ENCODE measurements at places on chromosomes 3 and 15.

- DNase-seq: peak; percentile 71
These were observed 78.3 kb upstream of the PPP2R3A start for GRCh38 chr3:135887220-135887619.

DNA sequence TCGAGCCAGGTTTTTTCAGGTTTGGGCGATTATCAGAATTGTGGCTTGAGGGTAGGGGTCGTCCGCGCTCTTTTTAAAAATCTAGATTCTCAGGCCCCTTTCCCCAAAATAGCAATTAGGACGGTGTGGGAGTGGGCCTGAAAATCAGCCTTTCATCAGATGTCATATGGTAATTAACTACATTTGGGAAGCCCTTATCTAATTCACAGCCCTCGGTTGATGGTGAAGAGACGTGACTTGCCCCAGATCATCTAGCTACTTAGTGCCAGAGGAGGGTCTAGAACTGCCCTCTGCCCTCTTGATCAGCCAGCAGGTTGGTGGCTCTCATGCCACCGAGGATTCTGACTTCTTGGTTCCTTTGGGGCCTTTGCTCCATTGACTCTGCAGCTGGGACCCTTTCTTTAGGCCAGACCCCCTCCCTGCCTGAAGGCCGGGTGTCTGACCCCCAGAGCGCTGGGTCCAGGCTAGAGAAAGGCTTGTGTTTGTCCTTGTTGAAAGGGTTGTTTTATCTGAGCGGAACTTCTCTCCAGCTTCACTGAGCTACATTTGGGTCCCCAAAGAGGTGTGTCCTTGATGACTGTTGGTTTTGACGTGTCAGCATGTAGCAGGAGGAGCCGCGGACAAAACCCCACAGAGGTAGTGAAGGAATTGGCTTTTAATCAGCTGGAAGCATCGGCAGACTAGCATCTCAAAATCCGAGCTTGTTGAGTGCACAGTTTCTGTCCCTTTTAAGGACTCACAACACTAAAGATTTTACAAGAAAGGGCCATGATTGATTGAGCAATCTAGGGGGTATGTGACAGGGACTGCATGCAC is 857 bp downstream of the AEN start:
- no peak for DNase-seq

- DNase-seq: no peak
These were observed 612.2 kb downstream of the RBMS3 start for GRCh38 chr3:29892976-29893554.

DNA sequence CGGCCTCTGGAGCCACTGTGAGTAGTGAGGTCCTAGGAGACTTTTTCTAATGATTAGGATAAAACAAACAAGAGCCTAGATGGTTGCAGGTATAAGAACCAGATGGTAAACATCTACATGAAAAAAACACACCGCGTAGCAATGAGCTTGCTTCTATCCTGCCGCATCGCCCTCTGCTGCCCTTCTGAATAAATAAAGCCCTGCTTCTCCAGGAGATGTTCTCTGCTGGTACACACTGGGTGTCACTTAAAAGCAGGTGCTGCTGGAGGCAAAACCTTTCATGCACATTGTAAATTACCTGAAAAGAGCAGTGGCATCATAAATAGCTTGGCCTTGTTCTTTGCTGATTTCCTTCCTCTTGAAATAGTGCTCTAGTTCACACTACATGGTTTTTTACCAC is 164.4 kb upstream of the TOPAZ1 start:
- no peak for DNase-seq

- DNase-seq: no peak
These were observed 395.8 kb downstream of the CACNA2D3 start for GRCh38 chr3:54518011-54518675.

GRCh38 chr15:22930782-22931484 is 49.2 kb downstream of the CYFIP1 start:
- no peak for DNase-seq

DNA sequence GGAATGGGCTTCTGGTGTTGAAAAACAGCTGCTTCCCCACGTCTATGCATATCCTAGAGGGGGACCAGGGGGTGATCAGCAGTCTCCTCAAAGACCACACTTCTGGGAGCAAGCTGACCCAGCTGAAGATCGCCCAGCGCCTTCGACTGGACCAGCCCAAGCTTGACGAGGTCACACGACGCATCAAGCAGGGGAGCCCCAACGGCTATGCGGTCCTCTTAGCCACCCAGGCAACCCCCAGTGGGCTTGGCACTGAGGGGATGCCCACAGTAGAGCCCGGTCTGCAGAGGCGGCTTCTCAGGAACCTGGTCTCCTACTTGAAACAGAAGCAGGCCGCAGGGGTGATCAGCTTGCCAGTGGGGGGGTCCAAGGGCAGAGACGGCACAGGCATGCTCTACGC is 2.5 kb downstream of the RBM15B start:
- no peak for DNase-seq

DNA sequence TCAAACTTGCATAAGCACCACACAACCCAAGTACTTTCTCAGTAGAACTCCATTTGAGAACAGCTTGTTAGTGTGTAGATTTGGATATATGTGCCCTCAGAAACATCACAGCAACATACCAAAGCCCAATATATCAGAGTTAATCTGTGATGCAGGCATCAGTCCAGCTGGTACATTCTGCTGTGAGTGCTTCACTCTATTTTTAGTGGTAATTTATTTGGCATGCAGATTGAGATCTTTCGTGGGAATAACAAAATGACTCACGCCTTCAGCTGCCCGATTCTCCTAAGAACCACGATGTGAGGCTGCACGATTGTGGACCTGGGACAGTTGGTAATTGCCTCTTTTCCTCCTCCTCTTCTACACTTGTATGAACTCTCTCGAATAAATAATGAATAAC is 730.7 kb downstream of the SQOR start:
- DNase-seq: no peak

- DNase-seq: no peak
These were observed 160.7 kb downstream of the STAC start for GRCh38 chr3:36540888-36541518.

- DNase-seq: no peak
These were observed 2.3 kb downstream of the SH3BP5 start for GRCh38 chr3:15330031-15330596.

DNA sequence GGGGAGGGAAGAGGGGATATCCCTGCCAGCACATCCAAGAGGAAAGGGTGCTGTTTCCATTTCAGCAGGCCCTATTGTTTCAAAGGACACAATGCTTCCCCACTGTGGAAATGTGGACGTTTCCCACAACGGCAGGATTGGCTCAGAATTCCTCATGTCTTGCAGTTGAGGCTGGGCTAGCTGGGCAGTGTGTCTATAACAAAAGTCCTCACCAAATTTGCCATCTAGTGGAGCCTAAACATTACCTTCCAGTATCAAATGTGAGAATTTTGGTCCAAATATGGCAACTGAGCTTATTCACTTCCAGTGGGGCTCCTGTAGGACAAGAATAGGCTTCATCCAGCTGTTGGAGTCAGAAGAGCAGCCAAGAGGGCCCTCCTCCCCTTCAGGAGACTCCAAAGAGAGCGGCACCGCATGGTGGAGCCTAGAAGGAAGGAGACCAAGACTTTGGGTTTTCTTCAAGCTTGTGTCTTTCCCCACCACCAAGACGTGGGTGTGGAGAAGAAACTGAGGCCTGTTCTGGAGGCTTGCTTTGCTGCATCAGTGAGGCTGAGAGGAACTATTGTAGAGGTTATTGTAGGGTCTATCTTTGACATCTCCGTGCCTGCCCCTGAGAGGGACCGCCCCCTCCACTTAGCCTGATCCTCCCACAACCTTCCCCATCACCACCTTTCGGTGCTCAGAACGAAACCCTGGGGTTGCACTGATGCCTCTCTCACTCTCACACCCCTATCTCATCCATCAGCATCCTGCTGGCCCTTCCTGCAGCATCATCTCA is 45.3 kb upstream of the SLCO2A1 start:
- DNase-seq: no peak

DNA sequence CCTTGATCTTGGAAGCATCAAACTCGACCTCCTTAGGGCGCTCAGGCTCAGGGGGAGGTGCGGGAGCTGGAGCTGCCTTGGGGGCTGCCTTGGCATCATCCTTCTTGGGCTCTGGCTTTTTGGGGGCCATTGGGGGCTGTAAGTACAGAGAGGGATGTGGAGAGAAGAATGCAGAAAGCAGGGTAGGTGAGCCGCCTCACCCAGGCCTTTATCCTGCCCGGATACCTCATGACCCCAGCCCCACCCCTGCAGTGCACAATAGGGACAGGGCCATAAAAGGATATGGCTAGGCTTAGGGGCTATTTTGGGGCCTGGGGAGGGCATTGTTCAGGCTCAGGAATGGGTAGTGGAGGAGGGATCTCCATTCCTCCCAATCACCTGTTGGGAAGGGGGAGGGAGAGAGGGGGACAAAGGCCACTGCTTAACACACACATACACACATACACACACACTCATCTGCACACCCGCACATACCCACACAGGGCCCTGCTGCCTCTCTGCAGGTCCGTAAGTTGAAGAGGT is at the start of gene MYL3:
MYL3 (minus strand) TSS at position 184 of the 522 bp plus-strand sequence; CDS start at position 130, 54 bp downstream.
- DNase-seq: no peak

- DNase-seq: no peak
These were observed 41.8 kb upstream of the MRPL3 start for GRCh38 chr3:131544557-131544956.

- peak; percentile 42 for DNase-seq
These were observed 137.4 kb downstream of the TBC1D5 start for GRCh38 chr3:17605032-17605431.

DNA sequence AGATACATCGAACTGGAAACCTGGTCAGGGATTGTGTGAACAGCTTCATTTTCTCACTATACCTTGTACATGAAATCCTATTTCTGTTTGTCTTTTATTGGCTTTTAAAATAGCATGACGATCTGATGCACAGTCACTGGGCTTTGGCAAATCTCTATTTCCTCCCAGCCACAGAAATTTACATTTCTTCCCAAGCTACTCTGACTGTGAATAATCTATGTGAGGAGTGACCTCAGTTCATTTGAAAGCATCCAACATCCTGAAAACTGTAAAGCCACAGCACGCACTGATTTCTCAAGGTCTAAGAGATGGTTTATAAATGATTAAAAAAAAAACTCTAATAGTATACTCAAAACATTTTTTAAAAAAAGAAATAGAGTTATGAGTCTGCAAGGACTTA is 450.3 kb downstream of the IL5RA start:
- no peak for DNase-seq

DNA sequence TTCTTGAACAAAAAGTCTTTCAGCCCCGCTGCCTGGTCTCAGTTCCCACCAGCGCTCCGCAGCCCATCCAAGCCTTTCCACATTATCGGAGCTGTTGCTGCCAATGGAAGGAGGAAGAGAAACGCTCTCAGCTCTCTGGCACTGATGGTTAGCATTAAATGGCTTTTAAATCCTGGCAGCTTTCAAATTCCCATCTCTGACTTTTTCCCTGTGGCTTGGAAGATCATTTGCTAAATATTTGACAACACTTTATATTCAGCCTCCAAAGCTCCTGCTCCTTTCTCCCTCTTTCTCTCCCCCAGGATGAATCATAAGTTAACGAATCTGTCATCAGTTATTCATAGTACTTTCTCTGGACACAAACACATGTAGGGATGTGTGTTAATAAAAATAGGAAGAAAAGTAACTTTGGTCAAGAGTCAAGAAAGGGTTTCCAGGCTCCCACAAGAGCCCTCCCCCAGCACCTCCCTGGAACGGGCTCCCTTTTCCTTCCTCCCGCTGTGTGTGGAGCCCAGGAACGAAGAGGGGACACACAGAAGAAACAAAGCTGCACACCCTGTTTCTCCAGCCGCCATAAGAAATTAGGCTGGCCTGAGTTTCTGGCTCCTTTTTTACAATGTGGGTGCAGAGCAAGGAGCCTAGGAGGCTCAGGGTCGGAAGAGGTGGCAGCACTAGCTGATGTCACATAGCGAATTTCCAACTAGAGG is 47.6 kb upstream of the TSEN2 start:
- no peak for DNase-seq

DNA sequence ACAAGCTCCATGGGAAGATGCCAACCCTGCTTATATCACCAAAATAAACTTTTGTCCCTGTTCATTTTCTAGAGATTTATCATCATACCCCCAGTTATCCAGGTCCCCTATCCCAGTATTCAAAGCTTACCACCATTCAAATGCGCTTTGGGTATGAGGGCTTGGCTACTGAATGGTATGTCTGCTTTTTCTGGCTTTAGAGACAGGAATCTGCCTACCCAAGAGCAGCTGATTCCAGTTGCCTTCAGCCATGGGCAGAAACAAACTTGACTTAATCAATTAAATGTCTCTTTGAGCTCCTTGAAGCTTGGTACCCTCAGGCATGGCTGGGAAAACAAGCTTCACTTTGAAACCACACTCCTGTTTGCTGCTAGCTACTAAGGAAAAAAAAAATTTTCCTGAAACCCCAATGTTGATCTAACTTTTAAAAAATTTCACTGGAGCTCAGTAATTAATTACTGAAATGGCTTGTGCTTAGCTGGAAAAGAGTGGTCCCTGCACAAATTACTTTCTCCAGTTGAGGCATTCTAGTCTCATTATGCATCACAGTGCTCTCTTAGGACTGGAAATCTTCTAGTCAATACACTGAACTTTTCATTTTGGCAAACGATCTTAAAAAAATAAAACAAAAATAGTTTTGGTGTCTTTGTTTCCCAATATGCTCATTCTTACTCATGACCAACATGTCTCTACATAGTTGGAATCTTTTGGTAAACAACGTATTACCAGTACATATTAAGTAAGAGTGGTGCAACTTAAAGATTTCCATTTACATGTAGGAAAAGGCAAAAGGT is 242.8 kb downstream of the DTWD1 start:
- DNase-seq: no peak

DNA sequence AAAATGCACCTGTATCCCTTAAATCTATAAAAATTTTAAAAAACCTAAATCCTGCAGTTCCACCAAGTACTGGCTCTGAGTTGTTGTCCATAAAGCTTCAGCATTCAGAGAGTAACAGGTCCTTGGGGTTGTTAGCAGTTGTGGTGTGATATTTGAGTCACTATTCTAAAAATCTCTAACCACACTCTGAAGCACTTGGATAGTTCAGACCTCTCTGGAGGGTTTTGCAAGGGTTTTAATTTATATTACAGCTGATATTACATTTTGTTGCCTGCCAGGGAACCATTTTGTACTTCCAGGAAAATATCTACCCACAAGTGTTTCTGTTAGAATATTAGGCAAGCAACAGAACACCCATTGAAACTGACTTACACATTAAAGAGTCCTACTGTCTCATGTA is 255.6 kb downstream of the TBL1XR1 start:
- DNase-seq: no peak

GRCh38 chr15:85786781-85787114 is 8.0 kb downstream of the KLHL25 start:
- no peak for DNase-seq

- no peak for DNase-seq
These were observed 11.8 kb downstream of the SLC12A8 start for GRCh38 chr3:125200731-125201139.

DNA sequence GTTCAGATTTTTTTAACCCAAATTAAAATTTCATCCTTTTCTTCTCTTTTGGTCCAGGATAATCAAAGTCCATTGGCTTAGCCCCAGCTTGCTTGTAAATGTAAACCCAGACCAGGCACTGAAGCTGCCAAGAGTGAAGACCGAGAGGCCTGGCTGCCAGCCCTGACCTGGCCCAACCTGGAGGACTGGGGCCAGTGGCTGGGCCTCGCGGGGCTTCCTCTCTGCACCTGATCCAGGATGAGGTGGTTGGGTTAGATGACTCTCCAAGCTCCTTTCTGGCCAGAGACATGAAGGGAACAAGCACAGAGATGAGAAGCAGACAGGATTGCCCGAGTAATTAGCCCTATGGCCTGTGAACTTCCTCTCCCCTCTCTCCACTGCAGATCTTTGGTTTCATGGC is 50.6 kb downstream of the CMTM6 start:
- DNase-seq: no peak

- no peak for DNase-seq
These were observed 282.4 kb upstream of the GRM7 start for GRCh38 chr3:6578526-6578925.

GRCh38 chr3:70722018-70722417 is 409.6 kb upstream of the MDFIC2 start:
- no peak for DNase-seq

All from HS-27A (cell line).